ENCODE measurements at places on chromosomes 7 and 10. TPM values are rescaled to one million over a fixed set of nuclear protein-coding genes. Genes with fewer than 3 reads are reported as not detected.

The CYREN gene
- 39.4 TPM for polyA plus RNA-seq

The AMZ1 gene
- 3.7 TPM for polyA plus RNA-seq

The CACNB2 gene
- polyA plus RNA-seq: 0.12 TPM

The RARRES2 gene
- 6.3 TPM for polyA plus RNA-seq

The LRRTM3 gene
- not detected for polyA plus RNA-seq

The HGF gene
- polyA plus RNA-seq: 1.5 TPM

The CCDC172 gene
- polyA plus RNA-seq: not detected

The SLC26A4 gene
- polyA plus RNA-seq: 0.12 TPM

The TMEM229A gene
- not detected for polyA plus RNA-seq

The SPDYE16 gene
- polyA plus RNA-seq: not detected

The SLC26A3 gene
- polyA plus RNA-seq: not detected

The ZNF487 gene
- polyA plus RNA-seq: 4.5 TPM
